Foreskin fibroblast (primary cell): ENCODE measurements at places on chromosomes 3 and 15.

DNA sequence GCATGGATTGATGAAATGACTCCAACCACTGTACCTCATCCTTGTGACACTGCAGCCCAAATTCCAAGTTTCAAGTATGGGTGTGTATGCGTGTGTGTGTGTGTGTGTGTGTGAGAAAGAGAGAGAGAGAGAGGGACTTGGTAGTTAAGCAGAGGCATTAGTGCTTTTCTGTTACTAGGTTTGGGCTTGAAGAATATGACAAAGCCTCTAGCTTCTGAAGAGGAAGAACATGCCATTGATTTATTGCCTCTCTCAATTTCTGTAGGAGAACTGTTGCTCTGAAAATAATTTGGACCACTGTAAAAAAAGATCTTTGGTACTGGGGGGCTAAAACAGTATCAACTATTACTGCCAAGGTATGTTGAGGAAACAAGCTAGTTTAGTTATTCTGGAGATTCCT lies 139.2 kb downstream of the AQP9 start:
- DNase-seq: no peak

- no peak for DNase-seq
Observed at GRCh38 chr3:55637906-55638638, 151.0 kb upstream of the WNT5A start.

DNA sequence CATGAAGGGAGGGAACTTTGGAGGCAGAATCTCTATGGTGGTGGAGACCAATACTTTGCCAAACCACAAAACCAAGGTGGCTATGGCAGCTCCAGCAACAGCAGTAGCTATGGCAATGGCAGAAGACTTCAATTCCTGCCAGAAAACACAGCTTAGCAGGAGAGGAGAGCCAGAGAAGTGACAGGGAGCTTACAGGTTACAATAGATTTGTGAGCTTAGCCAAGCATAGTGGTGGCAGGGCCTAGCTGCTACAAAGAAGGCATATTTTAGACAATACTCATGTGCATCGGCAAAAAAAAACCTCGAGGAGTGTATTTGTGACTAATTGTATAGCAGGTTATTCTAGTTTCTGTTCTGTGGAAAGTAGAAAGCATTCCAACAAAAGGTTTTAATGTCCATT lies 6.4 kb upstream of the CSTA start:
- no peak for DNase-seq

- DNase-seq: peak; percentile 46
Observed at GRCh38 chr15:66948294-66948693, 117.1 kb upstream of the SMAD3 start.
